ENCODE measurements at places on chromosomes 2 and 18. TPM values are rescaled to one million over a fixed set of nuclear protein-coding genes. Genes with fewer than 3 reads are reported as not detected.

The UGT1A7 gene
- total RNA-seq, result 1.3 TPM

The SLC19A3 gene
- total RNA-seq, result 8.1 TPM

The APOB gene
- 5.6 TPM for total RNA-seq

The ANKRD30B gene
- total RNA-seq, result not detected

The MARCHF4 gene
- total RNA-seq, result not detected

The CCDC178 gene
- total RNA-seq, result not detected

The POTEE gene
- total RNA-seq, result not detected

The IL36B gene
- total RNA-seq, result 5.2 TPM

The DCC gene
- not detected for total RNA-seq

The GALNT3 gene
- total RNA-seq, result 14.9 TPM

The ZNF521 gene
- 11.7 TPM for total RNA-seq

The DHRS9 gene
- 2.2 TPM for total RNA-seq

The ATF2 gene
- 24.3 TPM for total RNA-seq

The STPG4 gene
- 0.91 TPM for total RNA-seq

GRCh38 chr18:4231260-4231659, 223.8 kb downstream of the DLGAP1 start:
- no peak for DNase-seq

DNA sequence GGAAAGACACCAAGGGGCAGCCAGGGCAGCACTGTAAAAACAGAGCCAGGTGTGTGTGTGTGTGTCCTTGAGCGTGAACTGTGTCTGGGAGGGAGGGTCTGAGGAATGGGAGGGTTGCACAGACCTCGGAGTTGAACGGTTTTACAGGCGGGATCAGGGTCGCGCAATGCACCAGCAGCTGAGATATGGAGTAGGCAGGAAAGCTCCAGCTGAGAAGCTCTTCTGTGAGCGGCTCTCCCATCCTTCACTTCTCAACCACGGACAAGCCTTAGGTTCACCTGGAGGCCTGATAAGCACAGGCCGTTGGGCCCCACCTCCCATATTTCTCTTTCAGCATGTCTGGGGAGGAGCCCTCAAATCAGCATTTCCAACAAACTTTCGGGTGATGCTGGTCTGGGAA, 12.1 kb downstream of the SERTAD2 start:
- no peak for DNase-seq

GRCh38 chr2:116833052-116833451, 981.4 kb upstream of the DDX18 start:
- no peak for DNase-seq

- no peak for DNase-seq
Observed at GRCh38 chr18:59623456-59624368, 73.5 kb downstream of the CCBE1 start.

DNA sequence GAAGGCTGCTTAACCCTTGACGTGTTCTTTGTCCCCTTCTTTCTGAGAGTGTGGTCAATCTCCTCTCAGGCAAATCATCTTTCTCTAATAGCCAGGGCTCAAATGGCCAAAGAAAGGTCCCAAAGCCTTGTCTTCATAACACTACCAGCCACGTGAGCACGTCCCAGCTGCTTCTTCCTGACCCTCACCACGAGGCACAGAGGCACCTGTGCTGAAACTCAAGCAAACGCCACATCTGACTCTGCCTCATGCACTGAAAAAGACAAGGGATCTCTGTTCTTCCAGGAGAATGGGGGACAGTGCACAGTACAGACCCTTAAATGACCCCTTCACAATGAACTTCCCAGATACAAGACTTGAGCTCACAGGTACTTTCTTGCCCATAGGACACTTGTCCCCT, 31.8 kb downstream of the BCL11A start:
- DNase-seq, result no peak

DNA sequence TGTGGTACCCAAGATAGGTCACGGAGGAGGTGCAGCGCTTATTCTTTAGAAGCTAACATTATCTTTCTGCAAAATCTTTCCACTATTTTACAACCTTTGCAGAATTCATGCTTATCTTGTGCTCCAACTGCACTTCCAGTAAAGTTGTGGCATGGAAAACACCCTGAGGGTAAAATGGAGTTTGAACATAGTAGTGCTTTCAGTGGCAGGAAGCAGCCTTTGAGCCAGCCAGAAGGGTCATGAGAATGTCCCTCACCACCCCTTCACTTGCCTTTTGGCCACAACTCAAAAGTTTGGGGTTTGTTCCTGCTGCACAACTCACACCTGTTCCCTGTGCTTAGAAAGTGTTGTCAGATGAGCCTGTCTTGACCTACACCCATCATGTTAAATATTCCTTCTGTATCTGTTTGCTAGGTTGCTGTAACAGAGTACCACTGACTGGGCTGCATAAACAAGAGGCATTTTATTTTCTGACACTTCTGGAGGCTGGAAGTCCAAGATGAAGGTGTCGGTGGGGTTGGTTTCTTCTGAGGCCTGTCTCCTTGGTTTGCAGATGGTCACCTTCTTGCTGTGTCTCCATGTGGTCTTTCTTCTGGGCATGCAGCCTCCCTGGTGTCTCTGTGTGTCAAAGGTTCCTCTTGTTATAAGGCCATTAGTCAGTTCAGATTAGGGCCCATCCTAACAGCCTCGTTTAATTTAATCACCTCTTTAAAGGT, 194.1 kb downstream of the SMAD7 start:
- no peak for DNase-seq

DNA sequence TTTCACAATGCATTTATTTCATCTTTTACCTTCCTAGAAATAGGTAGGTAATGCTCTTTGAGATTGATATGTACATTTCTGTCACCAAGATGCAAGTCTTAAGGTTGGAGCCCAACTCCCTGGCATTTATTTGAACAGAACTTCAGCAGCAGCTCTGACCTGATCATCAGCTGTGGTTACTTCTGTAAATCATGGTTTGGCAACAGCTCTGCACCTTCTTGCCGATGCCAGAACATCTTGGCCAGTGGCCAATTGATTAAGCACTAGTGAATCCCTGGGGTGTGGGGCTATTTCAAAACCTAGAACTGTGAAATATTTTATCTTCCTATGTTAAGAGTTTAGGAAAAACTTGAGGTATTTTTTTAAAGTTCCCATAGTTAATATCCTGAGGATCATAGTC, 124.8 kb upstream of the NYAP2 start:
- DNase-seq, result no peak

DNA sequence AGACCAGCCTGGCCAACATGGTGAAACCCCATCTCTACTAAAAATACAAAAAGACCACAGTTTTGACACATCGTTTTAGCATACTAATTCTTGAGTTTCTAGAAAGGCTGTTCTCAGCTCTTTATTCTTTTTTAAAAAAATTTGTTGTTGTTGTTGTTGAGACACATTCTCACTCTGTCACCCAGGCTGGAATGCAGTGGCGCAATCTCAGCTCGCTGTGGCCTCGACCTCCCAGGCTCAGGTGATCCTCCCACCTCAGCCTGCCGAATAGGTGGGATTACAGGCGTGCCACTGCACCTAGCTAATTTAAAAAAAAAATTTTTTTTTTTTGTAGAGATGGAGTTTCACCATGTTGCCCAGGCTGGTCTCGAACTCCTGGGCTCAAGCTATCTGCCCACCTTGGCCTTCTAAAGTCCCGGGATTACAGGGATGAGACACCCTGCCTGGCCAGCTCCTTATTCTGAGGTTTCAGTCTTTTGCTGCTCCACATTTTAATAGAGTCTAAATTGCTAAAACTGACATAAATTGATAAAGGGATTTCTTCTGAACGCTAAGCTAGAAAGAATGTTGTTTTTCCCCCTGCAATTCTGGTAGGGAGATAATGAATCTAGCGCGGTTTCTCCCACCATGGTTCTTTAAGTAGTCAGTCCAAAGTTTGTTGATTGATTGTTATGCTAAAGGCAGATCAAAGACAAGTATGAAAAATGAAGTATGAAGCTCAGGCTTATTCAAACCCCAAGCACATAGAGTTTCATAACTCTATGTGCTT, 32.6 kb upstream of the CABLES1 start:
- no peak for DNase-seq

DNA sequence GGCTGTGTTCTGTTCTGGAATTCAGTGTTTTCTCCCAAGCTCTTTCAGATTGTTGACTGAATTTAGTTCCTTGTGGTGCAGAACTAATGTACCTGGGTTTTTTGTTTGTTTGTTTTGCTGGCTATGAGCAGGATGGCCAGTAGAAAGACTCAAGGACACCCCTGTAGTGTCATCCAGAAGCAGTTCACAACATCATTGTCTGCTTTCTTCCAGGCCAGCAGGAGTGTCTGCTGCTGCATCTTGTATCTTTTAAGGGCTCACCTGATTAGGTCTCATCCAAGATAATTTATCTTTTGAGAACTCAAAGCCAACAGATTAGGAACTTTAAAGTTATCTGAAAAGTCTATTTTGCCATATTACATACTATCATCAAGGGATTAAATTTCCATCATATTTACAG, 318.5 kb upstream of the MC4R start:
- DNase-seq, result no peak

- peak; percentile 67 for DNase-seq
Observed at GRCh38 chr2:121334581-121335293, 49.7 kb upstream of the TFCP2L1 start.

DNA sequence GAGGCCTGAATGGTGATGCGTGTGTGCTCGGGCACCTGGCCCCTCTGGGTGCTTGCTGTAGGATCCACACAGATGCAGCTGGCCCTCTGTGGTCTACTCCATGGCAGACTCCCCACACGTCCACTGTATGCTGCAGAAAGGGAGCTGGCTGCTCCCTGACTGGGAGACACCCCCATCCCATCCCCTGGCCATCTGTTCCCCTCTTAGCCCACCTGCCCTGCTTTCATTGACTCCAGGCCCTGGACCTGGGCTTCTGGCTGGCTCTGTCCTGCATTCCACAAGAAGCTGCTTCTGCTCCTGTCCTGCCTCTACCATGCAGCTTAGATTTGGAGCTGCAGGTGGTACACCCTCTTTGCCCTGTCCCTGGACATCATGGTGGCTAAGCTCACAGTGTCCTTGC, 80.1 kb downstream of the FHOD3 start:
- DNase-seq, result no peak

- no peak for DNase-seq
Observed at GRCh38 chr18:49663899-49664890, 102.3 kb downstream of the LIPG start.

- DNase-seq, result no peak
Observed at GRCh38 chr2:42025151-42025582, 22.7 kb upstream of the PKDCC start.

- no peak for DNase-seq
Observed at GRCh38 chr2:14776216-14776615, 143.7 kb downstream of the LRATD1 start.

GRCh38 chr18:30698571-30698970, 344.0 kb downstream of the DSC3 start:
- no peak for DNase-seq

DNA sequence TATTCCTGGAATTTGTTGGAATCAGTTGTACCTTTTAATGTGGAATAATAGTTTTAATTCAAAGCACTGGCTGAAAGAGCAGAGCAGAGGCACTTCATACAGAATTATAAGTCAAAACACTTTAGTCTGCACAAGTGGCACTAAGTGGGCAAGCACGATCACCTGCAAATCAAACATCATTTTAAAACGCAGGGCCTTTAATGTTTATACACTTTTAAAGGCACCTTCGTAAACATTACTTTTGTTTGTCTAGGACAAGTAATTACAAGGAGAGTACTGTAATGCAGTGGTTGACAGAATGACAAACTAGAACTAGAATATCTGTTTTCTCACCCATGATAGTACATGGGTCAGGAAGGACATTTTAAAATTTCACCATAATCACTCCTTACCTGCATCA, 36.4 kb downstream of the LANCL1 start:
- no peak for DNase-seq

DNA sequence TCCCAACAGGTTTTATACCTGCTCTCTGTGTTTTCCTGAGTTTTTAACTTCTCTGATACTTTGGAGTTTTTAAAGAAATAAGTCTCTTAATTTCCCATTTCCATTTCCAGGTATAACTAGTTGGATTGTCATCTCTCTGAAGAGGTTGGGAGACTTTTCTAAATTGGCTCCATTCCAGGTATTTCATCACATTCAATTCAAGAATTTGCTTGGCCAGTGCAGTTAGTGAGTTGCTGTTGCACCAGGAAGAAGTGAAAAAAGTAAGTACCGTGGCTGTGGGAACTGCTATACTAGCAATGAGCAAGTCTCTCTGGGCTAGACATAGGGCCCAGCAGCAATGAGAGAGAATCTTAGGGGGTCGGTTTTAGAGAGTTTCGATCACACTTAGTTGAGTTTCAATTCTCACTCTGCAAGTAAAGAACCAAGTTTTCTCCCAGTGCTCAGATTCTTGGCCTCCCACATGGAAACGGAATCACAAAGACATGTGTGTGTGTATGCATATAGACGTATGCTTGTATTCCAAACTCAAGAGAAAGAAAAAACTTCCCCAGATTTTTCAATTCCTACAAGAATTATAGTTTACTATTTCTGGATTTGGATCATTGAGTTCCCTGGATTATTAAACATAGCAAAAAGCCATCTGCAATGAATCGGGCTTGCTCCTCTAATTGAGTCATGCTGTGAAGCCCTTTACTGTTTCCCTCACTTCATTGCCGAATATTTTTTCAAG, 894.4 kb downstream of the BCL11A start:
- DNase-seq, result no peak

GRCh38 chr2:210366675-210367080, 51.7 kb upstream of the MYL1 start:
- DNase-seq, result no peak

DNA sequence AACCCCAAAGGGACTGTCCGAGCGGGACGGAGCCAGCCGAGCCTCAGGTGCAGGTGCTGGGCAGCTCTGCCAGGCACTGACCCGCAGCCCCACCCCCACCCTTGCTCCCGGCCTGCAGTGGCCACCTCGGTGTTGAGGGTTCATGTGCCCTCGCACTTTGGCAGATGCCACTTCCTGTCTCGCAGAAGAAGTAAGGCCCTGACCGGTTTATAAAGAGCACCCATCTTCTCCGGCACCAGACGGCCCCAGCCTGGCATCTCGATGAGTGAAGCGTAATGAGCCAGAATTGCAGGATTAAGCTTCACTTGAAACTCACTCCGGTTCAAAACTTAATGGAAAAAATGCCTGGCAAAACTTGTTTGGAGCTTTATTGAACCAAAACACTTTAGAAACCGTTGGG, 10.9 kb upstream of the NFATC1 start:
- peak; percentile 27 for DNase-seq

DNA sequence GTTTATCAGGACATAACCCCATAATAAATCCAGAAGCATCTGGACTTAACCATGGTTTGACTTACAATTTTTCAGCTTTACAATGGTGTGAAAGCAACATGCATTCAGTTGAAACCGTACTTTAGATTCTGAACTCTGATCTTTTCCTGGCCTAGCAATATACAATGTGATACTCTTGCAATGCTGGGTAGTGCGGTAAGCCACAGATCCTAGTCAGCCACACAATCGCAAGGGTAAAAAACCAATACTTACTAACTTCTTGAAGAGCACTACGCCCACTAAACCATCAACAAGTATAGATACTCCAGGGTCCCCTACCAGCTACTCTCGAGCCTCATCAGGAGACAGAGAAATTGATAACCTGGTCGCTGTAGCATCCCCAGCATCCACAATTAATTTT, 71.0 kb upstream of the CCDC150 start:
- DNase-seq, result no peak

GRCh38 chr2:172285010-172285621, 142.3 kb upstream of the ITGA6 start:
- DNase-seq, result no peak

GRCh38 chr18:37484983-37485834, 80.4 kb downstream of the CELF4 start:
- no peak for DNase-seq

- no peak for DNase-seq
Observed at GRCh38 chr2:48227617-48228344, 302.2 kb upstream of the STON1 start.
